ENCODE measurements at places on chromosomes 12 and 14.

GRCh38 chr12:52190860-52191729 is 719 bp downstream of the KRT80 start:
- no peak for DNase-seq

GRCh38 chr14:54889919-54890318 is 12.7 kb downstream of the GCH1 start:
- DNase-seq = no peak

GRCh38 chr12:26717757-26718156 is 115.2 kb downstream of the ITPR2 start:
- DNase-seq = no peak

- DNase-seq = no peak
Measured at GRCh38 chr14:95910628-95911027, 34.0 kb downstream of the TUNAR start.

GRCh38 chr14:29918981-29919380 is 8.7 kb downstream of the PRKD1 start:
- DNase-seq = no peak

DNA sequence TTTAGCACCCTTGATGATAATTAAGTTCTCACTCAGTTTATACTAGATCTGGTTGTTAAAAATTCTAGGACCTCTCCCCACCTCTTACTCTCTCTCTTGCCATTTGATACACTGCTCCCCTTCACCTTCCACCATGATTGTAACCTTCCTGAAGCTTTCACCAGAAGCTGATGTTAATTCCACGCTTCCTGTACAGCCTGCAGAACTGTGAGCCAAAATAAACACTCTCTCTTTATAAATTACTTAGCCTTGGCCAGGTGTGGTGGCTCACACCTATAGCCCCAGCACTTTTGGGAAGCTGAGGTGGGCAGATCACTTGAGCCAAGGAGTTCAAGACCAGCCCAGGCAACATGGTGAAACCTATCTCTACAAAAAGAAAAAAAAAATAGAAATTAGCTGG is 11.1 kb upstream of the HECTD4 start:
- no peak for DNase-seq

DNA sequence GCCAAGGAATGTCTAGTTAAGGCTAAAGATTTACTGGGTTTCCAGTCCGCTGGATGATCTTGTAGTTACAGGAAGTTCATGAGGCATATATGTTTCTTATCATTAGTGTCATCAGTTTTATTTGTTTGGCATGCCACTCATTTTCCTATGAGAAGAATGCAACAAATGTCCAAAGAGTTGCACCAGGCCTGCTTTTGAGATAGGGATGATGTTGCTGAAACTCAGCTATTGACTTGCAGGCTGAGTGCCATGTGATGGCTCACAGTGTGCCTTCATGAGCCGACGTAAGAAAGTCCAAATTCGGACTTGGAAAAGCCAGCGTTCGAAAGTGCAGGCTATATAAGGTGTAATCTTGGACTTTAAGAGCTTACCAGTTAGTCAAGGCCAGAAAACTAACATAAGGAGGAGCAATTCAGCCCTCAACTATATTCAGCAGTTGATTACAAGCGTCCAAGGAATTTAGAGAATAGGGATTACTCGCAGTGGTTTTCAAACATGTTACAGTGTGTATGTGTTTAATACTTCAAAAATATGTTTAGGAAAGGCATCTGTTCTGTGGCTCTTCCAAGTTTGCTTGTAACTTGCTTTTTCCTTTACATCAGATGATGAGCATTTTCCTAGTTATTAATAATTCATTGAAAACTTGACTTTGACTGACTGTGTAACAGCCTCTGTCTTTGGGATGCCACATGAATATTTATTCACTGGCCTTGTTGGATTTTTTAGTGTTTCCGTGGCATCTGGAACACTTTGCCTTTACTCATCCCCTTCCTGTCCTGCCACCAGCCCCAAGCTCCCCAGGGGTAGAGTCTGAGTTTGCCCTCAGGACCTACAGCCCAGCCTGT is 101.3 kb downstream of the LGMN start:
- DNase-seq = no peak

- DNase-seq = no peak
Measured at GRCh38 chr14:68519671-68520187, 273.1 kb downstream of the ZFP36L1 start.

- no peak for DNase-seq
Measured at GRCh38 chr12:132481771-132482745, 7.9 kb upstream of the FBRSL1 start.

- DNase-seq = no peak
Measured at GRCh38 chr14:103007555-103007954, 49.8 kb downstream of the CDC42BPB start.

- no peak for DNase-seq
Measured at GRCh38 chr12:101051901-101052550, 158.0 kb downstream of the SLC5A8 start.

DNA sequence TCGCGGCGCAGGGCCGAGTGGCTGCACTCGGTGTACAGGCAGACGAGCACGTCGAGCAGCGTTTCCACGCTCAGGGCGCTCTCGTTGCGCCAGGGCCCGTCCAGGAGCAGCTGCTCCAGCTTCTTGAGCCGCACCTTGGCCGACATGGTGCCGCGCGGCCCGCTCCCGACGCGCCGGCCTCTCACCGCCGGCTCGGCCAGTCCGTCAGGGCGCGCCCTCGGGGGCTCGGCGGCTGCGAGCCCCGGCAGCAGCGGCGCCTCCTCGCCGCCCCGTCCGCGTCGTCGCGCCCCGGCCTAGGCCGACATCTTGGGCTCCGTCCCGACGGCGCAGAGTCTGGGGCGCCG is 349 bp downstream of the CDC42BPB start:
- no peak for DNase-seq

- no peak for DNase-seq
Measured at GRCh38 chr14:101917413-101918017, 46.9 kb upstream of the DYNC1H1 start.

GRCh38 chr12:132813443-132813842 is 15.2 kb downstream of the GOLGA3 start:
- no peak for DNase-seq

GRCh38 chr12:53345486-53346188 is 9.5 kb upstream of the SP7 start:
- DNase-seq = peak; percentile 69

DNA sequence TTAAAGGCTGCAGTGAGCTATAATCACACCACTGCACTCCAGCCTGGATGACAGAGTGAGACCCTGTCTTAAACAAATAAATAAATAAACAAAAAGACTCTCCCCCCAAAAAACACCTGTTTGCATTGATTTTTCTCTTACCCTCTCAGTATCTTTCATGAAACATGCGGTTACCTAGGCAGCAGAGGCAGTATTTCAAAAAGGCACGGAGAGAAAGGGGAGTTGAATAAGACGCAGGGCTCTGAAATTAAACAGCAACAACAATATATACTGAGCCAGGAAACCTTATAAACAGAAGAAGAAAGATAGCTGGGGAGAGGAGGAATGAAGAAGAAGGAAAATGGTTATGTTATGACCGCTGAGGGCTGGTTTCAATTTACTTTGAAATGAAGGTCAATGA is 277.6 kb downstream of the BTG1 start:
- DNase-seq = no peak

DNA sequence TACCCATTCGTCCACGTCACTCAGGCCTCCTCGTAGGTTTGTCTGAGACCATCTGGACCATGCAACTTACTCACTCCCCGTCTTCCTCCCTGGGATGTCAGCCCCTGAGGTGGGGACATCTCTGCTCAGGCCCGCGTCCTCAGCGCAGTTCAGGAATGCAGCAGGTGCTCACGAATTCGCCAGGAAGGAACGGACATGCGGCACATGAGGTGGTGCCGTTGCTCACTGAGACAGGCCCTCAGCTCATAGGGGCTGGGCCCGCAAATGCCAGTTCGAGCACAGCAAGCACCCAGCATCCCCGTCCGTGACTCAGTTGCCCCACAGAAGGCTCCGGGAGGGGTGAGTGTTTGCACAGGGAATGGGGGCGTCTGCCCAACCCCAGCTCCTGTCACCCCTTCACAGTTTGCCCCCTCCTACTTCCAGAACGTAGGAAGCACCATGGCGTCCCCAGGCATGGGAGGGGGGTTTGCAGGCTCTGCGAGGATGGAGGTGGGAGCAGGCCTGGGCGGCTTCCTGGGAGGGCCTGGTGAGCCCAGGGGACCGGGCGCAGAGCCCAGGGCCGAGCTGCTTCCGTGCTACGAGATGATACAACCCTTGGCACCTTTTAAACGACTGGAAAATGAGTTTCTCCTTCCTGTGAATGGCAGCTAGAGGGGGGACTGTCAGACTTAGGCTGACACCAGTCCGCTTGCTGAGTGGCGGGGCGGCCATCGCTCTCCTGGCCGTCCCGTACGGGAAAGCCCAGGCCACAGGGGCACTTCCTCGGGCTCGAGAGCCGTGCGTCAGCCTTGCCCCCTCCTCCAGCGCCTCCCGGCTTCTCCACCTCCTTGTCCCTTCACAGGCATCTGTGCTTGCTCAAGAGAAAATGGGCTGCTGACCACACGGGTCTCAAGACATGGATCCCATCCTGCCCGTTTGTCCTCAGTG is 6.9 kb downstream of the GALNT9 start:
- no peak for DNase-seq

GRCh38 chr14:104855532-104856090 is 9.5 kb upstream of the CEP170B start:
- no peak for DNase-seq

GRCh38 chr14:80523518-80524117 is 312.3 kb upstream of the DIO2 start:
- DNase-seq = no peak

GRCh38 chr12:124916374-124917134 is 2.1 kb upstream of the UBC start:
- no peak for DNase-seq

DNA sequence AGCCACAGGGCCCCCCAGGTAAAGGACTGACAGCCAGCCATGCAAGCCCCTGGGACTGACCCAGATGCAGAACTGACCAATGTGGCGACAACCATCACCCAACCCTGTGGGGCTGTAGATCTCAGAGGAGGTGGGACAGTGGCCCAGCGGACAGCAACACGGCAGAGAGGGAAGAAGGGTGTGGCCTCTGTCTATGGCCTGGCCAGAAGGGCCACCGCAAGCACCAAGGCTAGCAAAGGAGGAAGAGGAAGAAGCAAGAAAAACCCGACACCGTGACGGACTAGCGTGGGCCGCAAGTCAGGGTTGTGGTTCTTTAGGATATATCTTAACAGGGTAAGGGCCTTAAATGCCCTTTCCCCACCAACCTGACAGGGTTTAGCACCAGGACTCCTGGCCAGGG is 71.2 kb downstream of the ITPK1 start:
- DNase-seq = no peak

DNA sequence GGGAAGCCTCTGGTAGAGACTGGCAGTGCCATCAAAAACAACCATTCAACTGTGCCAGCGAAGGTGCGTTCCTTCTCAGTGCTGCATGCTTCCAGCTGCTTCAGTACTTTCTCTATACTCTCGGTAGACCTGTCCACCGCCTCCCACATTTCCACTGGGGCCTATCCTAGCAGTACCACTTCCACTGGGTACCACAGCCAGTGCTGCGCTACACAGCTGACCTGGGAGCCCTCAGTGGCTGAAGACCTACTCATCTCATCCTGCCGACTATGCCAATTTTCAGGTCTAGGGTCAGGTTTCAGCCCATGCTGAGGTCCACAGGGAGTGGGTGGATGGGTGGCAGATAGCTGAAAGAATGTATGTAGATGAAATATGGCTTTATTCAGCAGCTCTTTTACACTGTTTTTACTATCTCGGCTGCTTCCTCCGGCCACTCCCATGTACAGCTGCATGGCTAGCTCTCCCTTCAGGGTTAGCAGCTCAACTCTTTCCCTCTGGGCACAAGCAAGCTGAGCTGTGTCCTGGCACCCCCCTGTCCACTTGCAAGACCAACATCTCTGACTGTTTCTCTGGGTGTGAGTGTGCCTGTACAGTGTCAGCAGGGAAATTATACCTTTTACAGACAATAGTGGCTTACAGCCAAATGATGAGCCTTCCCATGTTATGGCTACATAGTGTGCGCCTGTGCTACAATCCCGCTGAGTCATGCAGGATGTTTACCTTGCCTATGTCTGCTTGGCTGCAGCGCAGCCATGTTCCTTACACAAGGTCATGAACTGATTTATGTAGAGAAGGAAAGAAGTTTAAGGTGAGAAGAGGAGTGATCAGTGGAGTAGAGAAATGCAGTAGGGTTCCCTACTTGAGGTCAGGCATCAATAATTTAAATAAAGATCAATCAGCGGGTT is 125.7 kb upstream of the DDHD1 start:
- DNase-seq = no peak

DNA sequence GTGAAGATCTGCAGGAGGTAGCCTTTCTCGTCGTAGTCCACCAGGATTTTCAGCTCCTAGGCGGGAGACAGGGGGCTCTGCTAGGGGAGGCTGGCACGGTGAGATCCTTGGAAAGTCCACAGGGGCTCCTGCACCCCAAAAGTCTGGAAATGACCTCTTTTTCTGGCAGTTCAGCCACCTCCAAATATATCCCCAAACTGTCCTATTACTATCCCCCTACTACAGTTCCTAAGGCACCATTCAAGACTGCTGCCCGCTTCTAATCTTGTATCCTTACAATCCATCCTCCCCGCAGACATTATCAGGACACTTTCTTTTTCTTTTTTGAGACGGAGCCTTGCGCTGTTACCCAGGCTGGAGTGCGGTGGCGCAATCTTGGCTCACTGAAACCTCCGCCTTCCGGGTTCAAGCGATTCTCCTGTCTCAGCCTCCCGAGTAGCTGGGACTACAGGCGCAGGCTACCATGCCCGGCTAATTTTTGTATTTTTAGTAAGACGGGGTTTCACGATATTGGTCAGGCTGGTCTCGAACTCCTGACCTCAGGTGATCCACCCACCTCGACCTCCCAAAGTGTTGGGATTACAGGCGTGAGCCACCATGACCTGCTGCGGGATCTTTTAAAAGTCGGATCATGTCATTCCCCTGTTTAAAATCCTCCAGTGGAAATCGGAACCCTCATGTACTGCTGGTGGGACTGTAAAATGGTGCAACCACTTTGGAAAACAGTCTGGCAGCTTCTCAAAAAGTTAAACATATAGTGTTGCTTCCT is 18.5 kb downstream of the HPD start:
- no peak for DNase-seq

DNA sequence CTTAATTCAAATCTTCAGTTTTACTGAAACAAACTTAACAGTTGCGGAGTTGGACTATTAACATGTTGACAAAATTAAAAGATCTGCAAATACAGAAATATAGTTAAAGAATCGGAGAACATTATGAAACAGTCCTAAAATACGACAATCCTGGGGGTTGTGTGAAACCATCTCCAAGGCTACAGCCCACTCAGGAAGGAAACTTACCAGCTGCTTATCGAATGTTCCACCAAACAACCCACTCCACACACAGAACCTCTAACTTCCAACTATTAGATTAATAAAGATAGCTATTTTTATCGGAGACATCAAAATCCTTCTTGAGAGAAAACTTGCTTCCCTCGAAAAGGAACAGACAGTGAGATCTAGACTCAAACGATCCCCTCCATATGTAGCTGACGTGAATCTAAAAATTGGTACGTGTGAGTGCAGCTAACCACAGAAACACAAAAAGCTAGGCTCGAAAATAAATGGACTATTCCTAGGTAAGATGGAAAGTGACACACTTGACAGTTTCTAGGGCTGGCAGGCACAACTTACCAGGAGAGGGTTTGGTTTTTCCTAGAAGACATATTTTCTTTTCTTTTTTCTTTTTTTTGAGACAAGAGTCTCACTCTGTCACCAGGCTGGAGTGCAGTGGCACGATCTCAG is 12.9 kb downstream of the VPS37B start:
- DNase-seq = no peak
